Dermis lymphatic vessel endothelial cell (primary cell): ENCODE measurements at places on chromosomes 6 and 20. TPM values are rescaled to one million over a fixed set of nuclear protein-coding genes. Genes with fewer than 3 reads are reported as not detected.

Gene SLC35F1
- under 0.01 TPM in 1 of 2 replicates, not detected in the other for total RNA-seq

Gene TNFRSF6B
- 1.3 and 1.8 TPM in 2 replicates for total RNA-seq

Gene KCNQ2
- total RNA-seq = not detected in 2 replicates

Gene JAG1
- total RNA-seq = 94.2 and 94.3 TPM in 2 replicates

Gene GRM1
- total RNA-seq = under 0.01 and 0.09 TPM in 2 replicates

Gene COX4I2
- not detected in 2 replicates for total RNA-seq

Gene FAM209B
- 0.22 TPM in 1 of 2 replicates, not detected in the other for total RNA-seq

Gene CAP2
- total RNA-seq = 0.09 and 0.33 TPM in 2 replicates

Gene ENPP3
- total RNA-seq = 0.34 and 0.76 TPM in 2 replicates

Gene PRL
- not detected in 2 replicates for total RNA-seq

Gene GPX5
- total RNA-seq = not detected in 2 replicates

Gene TBC1D7
- 12.9 and 28.0 TPM in 2 replicates for total RNA-seq

Gene HCRTR2
- not detected in 2 replicates for total RNA-seq

Gene SRF
- 11.8 TPM in 2 replicates for total RNA-seq

Gene TRAPPC3L
- total RNA-seq = 0.11 and 0.34 TPM in 2 replicates

Gene GMPR
- total RNA-seq = 9.5 and 15.4 TPM in 2 replicates

Gene SDC4
- 26.6 and 54.9 TPM in 2 replicates for total RNA-seq

Gene HLA-F
- total RNA-seq = 14.8 and 21.6 TPM in 2 replicates

Gene BPIFB2
- total RNA-seq = not detected in 2 replicates

Gene GSTA2
- not detected in 2 replicates for total RNA-seq

Gene RGS17
- 2.8 and 5.5 TPM in 2 replicates for total RNA-seq

Gene OR12D1
- total RNA-seq = not detected in 2 replicates

Gene RIPOR2
- total RNA-seq = 0.09 and 1.6 TPM in 2 replicates

Gene NOX3
- not detected in 2 replicates for total RNA-seq

Gene CEP85L
- 11.7 and 14.4 TPM in 2 replicates for total RNA-seq

Gene PLEKHG1
- total RNA-seq = 19.5 and 26.4 TPM in 2 replicates

Gene DPPA5
- not detected in 2 replicates for total RNA-seq

Gene TRIM40
- not detected in 2 replicates for total RNA-seq

Gene PNPLA1
- total RNA-seq = not detected in 2 replicates

Gene GJA10
- not detected in 2 replicates for total RNA-seq

Gene CLIC5
- total RNA-seq = not detected in 2 replicates

Gene ADISSP
- total RNA-seq = 12.1 and 12.5 TPM in 2 replicates

Gene NCR2
- not detected in 2 replicates for total RNA-seq

Gene FAM135A
- 12.4 and 22.0 TPM in 2 replicates for total RNA-seq

Gene NCOA7
- 62.8 and 82.1 TPM in 2 replicates for total RNA-seq

Gene DUSP15
- total RNA-seq = 0.76 and 1.3 TPM in 2 replicates

Gene WDR27
- 27.6 and 29.9 TPM in 2 replicates for total RNA-seq

Gene AGER
- total RNA-seq = 0.60 and 0.65 TPM in 2 replicates
